ENCODE measurements at places on chromosomes 3 and 15.

DNA sequence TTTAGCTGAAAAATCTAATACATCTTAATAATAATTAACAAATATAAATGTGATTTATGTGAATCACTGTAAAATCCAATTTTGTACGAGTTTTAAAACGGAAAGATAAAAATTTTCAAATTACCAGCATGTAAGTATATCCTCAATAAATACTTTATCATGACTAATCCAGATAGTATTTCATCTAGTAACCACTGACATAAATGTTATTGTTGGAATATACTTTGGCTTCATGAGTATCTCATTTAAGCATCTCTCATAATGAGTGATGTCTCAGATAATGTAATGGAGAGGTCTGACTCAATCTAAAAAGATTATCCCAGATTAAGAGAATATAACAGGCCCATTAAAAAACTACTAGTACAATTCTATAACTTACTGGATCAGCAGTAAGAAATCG is 216.3 kb downstream of the STAG1 start:
- DNase-seq = no peak

DNA sequence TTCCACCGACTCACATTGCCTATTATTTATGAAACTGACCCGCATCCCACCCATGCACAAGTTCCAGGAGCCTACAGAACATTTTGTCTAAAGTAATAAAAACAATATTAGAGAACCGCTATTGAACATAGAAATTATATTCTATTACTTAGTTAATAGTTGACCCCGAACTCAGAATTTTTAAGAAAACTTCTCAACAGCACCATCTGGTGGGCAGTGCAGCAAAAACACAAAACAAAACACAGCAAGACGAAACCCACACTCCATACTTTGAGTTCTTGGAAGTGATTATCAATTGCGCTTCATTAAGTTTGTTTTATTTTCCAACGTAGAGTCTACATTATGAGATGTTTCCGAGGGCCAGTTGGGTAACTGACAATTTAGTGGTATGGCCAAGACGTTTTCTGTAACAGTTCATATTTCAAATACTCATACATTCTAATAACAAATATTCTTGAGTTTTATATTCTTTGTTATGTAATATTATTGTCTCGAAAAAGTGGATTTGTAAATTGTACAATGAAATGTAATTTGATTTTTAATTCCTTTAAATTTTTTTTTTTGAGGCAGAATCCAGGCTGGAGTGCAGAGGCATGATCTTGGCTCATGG is 24.0 kb upstream of the C3orf70 start:
- DNase-seq = peak; percentile 21

GRCh38 chr3:114554731-114555130 is 260.9 kb downstream of the TIGIT start:
- no peak for DNase-seq

DNA sequence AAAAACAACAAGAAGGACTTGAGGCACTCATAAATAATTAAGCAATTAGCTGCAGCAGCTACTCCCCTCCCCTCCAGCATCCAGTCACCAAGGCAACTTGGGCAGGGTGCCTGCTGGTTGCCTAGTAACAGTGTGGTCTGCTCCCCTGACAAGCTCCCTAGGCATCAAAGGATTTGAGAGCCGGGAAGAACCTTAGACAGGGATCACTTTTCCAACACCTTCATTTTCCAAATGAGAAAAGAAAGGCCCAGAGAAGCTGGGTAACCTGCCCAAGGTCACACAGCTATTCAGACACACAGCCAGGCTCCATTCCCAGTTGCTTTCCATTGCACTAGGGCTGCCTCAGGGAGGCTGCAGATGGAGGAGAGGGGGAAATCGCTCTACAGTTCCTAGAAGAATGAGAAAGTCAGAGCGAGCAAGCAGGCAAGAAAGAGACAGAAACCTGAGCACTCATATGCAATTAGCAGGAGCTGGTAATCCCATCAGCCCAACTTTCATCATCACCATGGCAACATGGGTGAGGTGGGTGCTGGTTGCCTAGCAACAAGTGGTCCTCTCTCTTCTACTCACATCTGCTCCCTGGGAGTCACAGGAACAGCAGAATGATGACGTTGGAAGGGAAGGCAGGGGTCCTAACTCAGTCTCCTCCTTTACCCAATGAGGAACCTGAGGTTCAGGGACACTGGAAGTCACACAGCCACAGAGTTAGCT is 3.6 kb upstream of the EIF4E3 start:
- no peak for DNase-seq

GRCh38 chr3:155919728-155920127 is 49.3 kb downstream of the GMPS start:
- no peak for DNase-seq

DNA sequence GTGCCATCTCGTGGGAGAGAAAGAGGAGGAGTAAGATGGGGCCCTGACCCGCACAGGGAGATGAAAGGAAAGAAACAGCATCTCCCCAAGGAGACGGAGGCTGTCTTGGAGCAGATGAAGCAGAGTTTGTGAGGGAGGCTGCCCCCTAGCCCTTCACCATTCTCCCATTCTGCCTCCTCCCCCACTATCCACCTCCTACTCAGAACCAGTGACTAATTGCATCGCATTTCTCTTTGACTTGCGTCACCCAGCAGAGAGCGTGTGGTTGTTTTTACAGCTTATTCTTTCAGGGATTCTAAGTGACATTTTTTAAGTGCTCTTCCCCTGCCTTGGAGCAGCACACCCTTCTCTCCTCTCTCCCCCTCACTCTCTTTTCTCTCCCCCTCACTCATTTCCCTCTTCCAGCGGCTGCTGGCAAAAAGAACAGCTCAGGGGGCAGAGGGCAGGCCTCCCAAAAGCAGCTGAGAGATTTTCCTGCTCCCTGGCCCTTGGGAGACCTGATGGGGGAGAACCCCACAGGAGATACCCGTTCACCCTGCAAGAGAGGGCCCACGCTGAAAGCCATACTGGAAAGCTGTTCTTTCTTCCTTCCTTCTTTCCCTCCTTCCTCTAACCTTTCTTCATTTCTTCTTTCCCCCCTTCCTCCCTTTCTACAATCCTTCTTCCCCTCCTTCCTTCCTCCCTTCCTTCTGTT is 91.8 kb downstream of the MRPL46 start:
- DNase-seq = no peak

- no peak for DNase-seq
Measured at GRCh38 chr3:32224016-32224516, 14.4 kb upstream of the CMTM8 start.

DNA sequence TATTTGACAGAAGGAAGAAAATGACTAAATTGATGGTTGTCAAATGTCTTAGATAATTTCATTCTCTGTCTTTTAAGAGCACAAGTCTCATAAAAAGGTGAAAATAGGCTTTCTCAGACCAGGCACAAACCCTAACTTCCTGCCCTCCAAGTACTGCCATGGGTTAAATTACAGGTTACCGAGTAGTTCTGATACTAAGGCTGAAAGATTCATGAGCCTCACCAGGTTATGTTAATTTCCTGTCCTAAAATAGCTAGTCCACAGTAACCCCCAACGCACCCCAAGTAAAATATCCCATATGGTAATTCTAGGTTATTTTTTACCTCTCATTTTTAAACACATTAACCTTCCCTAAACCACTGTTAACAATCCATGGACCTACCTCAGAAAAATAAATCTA is 42.0 kb downstream of the GSK3B start:
- no peak for DNase-seq

- DNase-seq = no peak
Measured at GRCh38 chr15:41133454-41133853, 17.4 kb upstream of the INO80 start.

GRCh38 chr3:55059027-55059629 is 131.3 kb upstream of the LRTM1 start:
- DNase-seq = no peak

GRCh38 chr3:115806501-115806900 is 183.2 kb downstream of the GAP43 start:
- DNase-seq = no peak

- DNase-seq = no peak
Measured at GRCh38 chr15:59346951-59347350, 25.7 kb downstream of the MYO1E start.

DNA sequence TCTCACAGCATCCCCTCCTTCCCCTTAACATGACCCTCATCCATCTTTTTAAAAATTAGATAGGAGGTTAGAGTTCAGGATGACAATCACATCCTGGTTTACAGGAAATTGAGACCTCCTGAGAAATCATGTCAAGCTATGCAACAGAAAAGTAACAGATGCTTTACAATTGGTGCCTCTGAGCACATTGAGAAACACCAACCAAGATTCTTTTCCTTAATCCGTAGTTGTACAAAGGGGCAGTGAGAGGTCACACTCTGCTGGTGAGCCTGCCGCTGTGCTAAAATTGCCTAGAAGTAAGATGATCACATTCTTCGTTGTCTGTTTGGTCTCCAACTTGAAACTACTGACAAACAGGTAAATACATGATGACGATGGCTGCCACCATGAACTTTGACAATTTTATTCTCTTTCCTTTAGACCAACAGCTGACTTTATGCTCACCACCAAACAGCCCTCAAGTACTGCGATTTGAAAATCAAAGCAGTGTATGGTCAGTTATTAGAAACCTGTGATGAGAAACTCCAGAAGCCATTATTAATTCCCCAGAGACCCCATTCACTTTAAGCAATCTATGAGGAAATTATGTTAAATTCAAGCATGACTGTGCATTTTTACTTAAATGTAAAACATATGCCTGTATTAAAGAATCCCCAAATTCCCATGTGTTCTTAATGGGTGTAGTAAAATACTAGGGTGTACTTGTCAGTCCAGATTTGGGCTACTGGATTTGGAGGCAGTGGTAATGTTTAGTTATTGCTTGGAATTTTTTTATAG is 210.7 kb upstream of the UBE2E1 start:
- no peak for DNase-seq

DNA sequence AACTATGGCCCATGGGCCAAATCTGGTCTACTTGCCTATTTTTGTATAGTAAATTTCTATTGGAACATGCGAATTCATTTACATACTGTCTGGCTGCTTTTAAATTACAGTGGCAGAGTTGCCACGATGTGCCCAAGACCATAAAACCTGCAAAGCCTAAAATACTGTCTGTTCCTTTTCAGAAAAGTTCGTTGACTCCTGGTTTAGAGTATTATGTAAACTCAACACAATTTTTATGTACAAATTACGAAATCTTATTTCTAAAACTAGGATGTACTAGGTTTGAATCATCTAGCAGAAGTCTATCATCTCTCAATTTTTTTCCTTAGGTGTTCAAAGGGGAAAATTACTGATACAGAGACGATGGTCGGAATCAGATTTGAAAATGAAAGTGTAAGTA is 26.9 kb downstream of the SENP2 start:
- DNase-seq = no peak

GRCh38 chr3:36707623-36708409 is 56.5 kb downstream of the DCLK3 start:
- no peak for DNase-seq

DNA sequence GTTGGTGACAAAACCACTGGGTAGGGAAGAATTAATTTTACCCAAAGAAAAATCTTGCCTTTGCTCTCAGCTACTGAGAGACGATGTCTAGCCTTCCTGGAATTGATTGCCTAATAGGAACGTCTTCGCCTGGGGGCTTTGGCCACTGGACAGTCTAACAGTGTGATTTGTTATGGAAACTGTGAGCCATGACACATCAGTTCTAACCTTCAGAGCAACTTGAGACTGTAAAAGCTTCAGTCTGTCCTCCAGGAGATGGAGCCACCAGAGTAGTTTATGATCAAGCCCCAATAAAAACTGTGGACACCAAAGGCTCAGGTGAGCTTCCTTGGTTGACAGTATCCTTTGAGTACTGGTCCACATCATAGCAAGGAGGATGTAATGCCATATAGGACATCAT is 235.8 kb upstream of the TMCO5A start:
- DNase-seq = no peak

- no peak for DNase-seq
Measured at GRCh38 chr3:154664714-154665113, 234.7 kb upstream of the GPR149 start.

GRCh38 chr15:57924598-57924997 is 140.9 kb downstream of the ALDH1A2 start:
- no peak for DNase-seq

- no peak for DNase-seq
Measured at GRCh38 chr15:77464129-77464865, 43.6 kb downstream of the HMG20A start.

GRCh38 chr15:81752974-81753373 is 292.8 kb downstream of the MEX3B start:
- no peak for DNase-seq

DNA sequence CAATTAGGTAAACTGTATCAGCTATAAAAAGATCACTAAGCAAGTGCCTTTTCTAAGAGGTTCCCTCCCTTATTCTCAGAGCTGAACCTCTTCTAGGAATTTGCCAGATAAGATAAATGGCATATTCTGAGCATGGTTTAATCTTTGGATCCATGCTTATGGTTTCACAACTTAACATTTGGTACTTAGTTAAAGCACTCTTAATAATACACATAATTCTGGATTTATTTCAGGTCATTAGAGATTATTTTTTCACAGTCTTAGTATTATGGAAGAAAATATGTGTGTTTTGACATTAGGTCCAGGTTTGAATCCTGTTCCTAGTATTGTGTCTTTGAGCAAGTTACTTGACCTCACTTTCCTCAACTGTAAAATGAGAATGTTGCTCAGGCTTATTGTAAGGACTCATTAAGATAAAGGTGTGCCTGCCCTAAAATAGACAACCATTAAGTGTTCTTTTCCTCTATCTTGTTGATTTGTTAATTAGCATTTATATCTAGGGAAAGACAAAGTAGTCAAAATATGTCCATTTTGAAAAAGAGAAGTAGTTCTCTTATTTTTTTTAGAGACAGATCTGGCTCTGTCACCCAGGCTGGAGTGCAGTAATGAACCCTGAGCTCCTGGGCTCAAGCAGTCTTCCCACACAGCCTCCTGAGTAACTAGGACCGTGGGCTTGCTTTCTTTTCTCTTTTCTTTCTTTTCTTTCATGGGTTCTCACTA is 43.4 kb downstream of the TSC22D2 start:
- DNase-seq = no peak

GRCh38 chr3:2838546-2839157 is 271.5 kb downstream of the IL5RA start:
- DNase-seq = no peak

DNA sequence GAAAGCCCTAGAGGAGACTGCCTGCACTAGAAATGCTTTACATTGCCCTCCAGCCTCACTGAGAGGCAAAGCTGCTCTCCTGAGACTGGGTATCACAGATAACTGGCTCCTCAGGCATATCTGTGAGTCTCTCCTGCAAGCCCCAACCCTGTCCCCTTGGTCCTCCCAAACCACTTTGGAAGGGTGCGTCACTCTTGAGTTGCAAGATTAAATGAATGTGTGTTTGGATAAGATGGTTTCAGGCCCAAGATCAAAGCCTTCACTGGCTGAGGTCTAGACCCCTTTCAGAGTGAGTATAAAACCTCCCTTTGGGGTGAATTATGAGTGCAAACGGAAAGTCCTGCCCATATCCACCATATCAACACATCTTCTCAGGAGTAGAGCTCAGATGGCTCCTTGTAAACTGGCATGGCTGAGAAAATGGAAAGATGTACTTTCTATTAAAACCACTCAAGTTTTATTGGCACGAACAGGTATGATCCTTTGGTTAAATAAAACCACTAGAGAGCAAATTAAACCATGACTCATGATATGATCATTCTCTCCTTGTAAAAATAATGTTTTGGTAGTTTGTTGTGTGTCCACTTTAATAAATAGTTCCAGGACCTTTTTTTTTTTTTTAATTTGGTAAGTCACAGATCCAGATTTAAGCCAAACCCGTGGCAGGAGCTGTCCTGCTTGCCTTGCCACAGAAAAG is 164.0 kb downstream of the CHST2 start:
- DNase-seq = no peak
